HepG2 (cell line): ENCODE measurements at places on chromosomes 7 and 10. TPM values are rescaled to one million over a fixed set of nuclear protein-coding genes. Genes with fewer than 3 reads are reported as not detected.

The CC2D2B gene
- polyA plus RNA-seq = not detected in 2 replicates

The CALHM3 gene
- not detected in 2 replicates for polyA plus RNA-seq

The MKX gene
- polyA plus RNA-seq = not detected in 2 replicates

The FZD8 gene
- polyA plus RNA-seq = 0.03 and 0.05 TPM in 2 replicates

The RHOBTB1 gene
- 13.0 and 18.8 TPM in 2 replicates for polyA plus RNA-seq

The DYNC1I1 gene
- polyA plus RNA-seq = not detected in 2 replicates

The ATOH7 gene
- 0.11 TPM in 1 of 2 replicates, not detected in the other for polyA plus RNA-seq

The CCDC3 gene
- polyA plus RNA-seq = 0.03 TPM in 1 of 2 replicates, not detected in the other

The CACNA2D1 gene
- not detected in 2 replicates for polyA plus RNA-seq

The FKBP6 gene
- 0.07 and 0.09 TPM in 2 replicates for polyA plus RNA-seq

The APBB1IP gene
- 0.08 TPM in 1 of 2 replicates, not detected in the other for polyA plus RNA-seq

The MEIG1 gene
- polyA plus RNA-seq = not detected in 2 replicates

The PLAC9 gene
- polyA plus RNA-seq = not detected in 2 replicates

The RFC2 gene
- 14.2 and 14.6 TPM in 2 replicates for polyA plus RNA-seq

The TMEM26 gene
- polyA plus RNA-seq = not detected in 2 replicates

The ANAPC16 gene
- 70.4 and 89.4 TPM in 2 replicates for polyA plus RNA-seq

The TNKS2 gene
- 16.9 and 19.4 TPM in 2 replicates for polyA plus RNA-seq

The EFCAB10 gene
- not detected in 2 replicates for polyA plus RNA-seq

The PTPRZ1 gene
- 0.07 TPM in 1 of 2 replicates, not detected in the other for polyA plus RNA-seq

The NUTM2B gene
- polyA plus RNA-seq = 0.16 and 0.20 TPM in 2 replicates

The CPVL gene
- polyA plus RNA-seq = 265 and 294 TPM in 2 replicates

The KCNIP2 gene
- polyA plus RNA-seq = 0.70 and 0.88 TPM in 2 replicates

The CPA5 gene
- polyA plus RNA-seq = 0.30 and 0.48 TPM in 2 replicates

The CROT gene
- 4.9 and 5.0 TPM in 2 replicates for polyA plus RNA-seq

The GLCCI1 gene
- 1.3 and 2.2 TPM in 2 replicates for polyA plus RNA-seq

The LEP gene
- polyA plus RNA-seq = 0.04 and 0.05 TPM in 2 replicates

The ERVW-1 gene
- polyA plus RNA-seq = not detected in 2 replicates

The MOGAT3 gene
- 30.5 and 39.2 TPM in 2 replicates for polyA plus RNA-seq

The SPDYE9 gene
- polyA plus RNA-seq = not detected in 2 replicates

The SFRP4 gene
- 0.96 and 1.5 TPM in 2 replicates for polyA plus RNA-seq

The MYH16 gene
- 0.05 and 0.25 TPM in 2 replicates for polyA plus RNA-seq

The XRCC2 gene
- 2.5 and 3.8 TPM in 2 replicates for polyA plus RNA-seq

The ZNF3 gene
- 29.1 and 33.7 TPM in 2 replicates for polyA plus RNA-seq

The SKAP2 gene
- polyA plus RNA-seq = 2.8 and 3.6 TPM in 2 replicates

The CXCL12 gene
- polyA plus RNA-seq = not detected in 2 replicates

The LRRC18 gene
- not detected in 2 replicates for polyA plus RNA-seq

The FXYD4 gene
- not detected in 2 replicates for polyA plus RNA-seq

The PLEKHS1 gene
- polyA plus RNA-seq = not detected in 2 replicates

The ALOX5 gene
- polyA plus RNA-seq = 0.04 TPM in 1 of 2 replicates, not detected in the other

The TMEM213 gene
- not detected in 2 replicates for polyA plus RNA-seq
